Activated CD8-positive, alpha-beta memory T cell treated with anti-CD3 and anti-CD28 coated beads for 1 hour (primary cell): ENCODE measurements at places on chromosomes 6 and 20.

DNA sequence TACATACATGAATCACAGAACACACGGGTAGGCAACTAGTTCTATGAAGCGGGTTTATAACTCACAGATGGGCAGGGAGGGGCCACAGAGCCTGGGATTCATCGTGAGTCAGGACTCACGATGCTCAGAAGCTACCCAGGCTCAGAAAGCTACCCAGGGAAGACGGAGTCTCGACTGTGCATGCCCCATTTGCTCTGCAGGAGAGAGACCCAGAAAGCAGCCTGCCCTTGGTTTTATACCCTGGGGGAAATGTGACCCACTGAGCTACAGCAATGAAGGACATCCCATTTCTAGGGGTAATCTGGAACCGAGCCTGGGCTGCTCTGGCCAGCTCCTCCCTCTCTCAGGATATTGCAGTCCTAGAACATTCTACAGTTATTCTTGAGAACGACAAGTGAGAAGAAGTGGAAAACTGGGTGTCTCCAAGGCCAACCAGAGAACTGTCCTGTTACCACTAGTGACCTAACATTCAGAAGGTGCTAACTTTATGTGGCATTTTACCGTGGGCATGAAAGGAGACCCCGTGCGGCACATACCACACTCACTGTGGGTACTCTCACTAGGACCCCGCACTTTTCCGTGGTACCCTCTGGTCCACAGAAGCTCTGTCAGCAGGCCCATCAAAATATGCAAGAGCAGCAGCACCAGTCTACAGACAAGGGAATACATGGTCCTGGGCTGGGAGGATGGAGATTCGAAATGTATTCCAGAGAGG is 201.9 kb upstream of the PMEPA1 start:
- no peak for DNase-seq

DNA sequence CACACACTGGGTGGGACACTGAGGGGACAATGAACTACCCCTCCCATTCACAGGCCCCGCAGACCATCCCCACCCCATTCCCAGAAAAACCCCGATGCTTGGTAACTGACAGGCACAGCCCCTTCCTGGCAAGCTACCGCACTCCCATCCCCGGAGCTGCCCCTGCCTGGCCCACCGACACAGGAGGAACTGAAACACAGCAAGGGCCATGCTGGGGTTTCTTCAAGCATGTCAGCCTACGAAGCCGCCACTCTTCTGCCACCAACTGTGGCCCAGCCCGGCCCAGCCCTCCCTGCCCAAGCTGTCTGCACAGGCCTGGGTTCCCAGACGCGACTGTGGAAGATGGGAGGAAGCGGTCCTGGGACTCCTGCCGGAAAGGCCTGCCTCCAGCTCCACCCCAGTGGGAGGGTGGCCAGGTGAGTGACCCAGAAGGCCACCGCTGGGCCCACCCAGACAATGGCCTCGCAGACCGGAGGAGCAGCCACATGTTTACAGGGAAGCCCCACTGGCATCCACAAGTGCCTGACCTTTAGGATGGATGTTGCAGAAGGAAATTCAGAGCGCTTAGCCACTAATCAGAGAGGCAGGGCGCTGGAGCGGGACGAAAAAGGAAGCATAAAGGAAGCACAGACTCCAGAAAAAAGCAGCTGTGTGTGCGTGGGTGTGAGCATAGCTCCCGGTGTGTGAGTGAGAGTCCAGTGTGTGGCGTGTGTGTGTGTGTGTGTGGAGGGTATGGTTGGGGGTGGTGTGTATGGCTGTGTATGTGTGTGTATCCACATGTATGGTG is 91.6 kb downstream of the PRND start:
- no peak for DNase-seq

- DNase-seq: no peak
Observed at GRCh38 chr6:135527960-135528249, 30.4 kb upstream of the AHI1 start.

DNA sequence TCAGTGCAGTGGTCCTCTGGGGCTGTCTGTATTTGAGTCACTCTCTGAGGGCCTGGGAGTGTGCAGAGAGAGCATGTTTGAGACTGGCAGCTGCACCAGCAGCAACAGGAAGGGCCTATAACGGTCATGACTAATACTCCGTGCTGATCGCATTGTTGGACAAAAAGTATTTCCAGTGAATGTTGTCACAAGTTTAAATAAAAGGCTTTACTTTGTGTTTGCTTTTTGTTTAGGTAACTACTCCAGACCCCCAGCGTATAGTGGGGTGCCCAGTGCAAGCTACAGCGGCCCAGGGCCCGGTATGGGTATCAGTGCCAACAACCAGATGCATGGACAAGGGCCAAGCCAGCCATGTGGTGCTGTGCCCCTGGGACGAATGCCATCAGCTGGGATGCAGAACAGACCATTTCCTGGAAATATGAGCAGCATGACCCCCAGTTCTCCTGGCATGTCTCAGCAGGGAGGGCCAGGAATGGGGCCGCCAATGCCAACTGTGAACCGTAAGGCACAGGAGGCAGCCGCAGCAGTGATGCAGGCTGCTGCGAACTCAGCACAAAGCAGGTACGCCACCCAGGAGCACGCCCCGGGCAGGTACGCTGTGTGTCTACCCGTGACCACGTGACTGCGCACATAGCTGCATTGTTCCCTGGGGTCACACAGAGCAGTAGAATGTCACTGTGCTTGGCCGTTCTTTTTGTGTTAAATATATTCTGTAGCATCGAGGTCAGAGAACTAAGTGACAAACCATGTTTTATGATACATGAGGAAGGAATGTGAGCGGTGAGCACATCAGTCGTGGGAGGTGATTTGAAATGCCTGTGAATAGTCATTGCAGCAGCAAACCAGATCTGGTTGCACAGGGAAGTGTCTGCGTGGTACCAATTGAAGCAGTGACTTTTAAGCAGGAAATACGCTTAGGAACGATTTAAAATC is 174.7 kb downstream of the TMEM242 start:
- no peak for DNase-seq

GRCh38 chr6:17297271-17298080 is 16.3 kb downstream of the RBM24 start:
- no peak for DNase-seq

DNA sequence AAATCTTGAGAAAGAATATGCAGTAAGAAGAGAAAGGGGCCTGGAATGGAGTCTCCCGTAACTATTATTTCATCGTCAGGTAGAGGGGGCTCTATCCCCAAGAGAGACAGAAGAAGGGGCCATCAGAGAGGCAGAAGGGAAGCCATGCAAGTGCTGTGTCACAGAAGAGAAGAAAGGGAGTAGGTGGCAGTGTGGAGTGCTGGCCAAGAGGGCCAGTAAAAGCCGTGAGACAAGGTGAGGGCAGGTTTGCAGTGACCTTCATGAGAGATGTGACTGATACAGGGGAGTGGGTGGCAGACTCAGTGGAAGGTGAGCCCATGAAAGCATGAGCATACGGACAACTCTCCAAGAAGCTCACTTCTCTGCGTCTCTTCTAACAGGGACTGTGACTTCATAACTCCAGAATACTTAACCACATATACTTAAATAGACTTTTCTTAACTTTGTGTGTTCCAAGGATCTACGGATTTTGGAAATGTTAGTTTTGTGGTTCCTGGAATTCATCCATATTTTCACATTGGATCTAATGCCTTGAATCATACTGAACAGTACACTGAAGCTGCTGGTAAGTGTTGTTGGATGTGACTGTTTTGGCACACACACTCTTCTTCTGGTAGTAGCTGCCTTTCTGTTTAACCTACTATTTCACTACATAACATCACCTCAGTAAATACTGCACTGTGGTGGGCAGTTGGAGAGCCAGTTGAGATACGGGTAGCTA is 15.6 kb downstream of the PM20D2 start:
- no peak for DNase-seq

GRCh38 chr6:149961728-149962425 is 1.9 kb upstream of the ULBP1 start:
- DNase-seq: no peak
